Dorsolateral prefrontal cortex (tissue), 122 donors: ENCODE measurements at places on chromosomes 6 and 20. TPM values are rescaled to one million over a fixed set of nuclear protein-coding genes. Genes with fewer than 3 reads are reported as not detected.

Gene MUC21
- not detected for total RNA-seq

Gene RIPPLY2
- 18.1 TPM for total RNA-seq

Gene ERGIC3
- total RNA-seq = 96.4 TPM

Gene IYD
- total RNA-seq = not detected

Gene HRH3
- total RNA-seq = 16.6 TPM

Gene LIME1
- total RNA-seq = 11.5 TPM

Gene VSTM2L
- total RNA-seq = 117 TPM

Gene MPIG6B
- total RNA-seq = not detected

Gene FERMT1
- total RNA-seq = 4.4 TPM

Gene PLCB1
- 172 TPM for total RNA-seq

Gene C6orf163
- 7.9 TPM for total RNA-seq

Gene C6orf52
- total RNA-seq = 2.9 TPM

Gene SLC44A4
- not detected for total RNA-seq

Gene ADAM33
- total RNA-seq = 12.0 TPM

Gene SYNDIG1
- total RNA-seq = 47.3 TPM

Gene BMP2
- 3.9 TPM for total RNA-seq

Gene RGS17
- 18.3 TPM for total RNA-seq

Gene MYBL2
- not detected for total RNA-seq

Gene HLA-DQB2
- total RNA-seq = 4.6 TPM

Gene LY86
- total RNA-seq = 4.9 TPM

Gene UQCC2
- total RNA-seq = 45.5 TPM

Gene TFAP2D
- total RNA-seq = 1.4 TPM

Gene EYA2
- total RNA-seq = 9.2 TPM

Gene SIRPD
- total RNA-seq = not detected

Gene TRIM15
- total RNA-seq = not detected

Gene DLL1
- total RNA-seq = 7.8 TPM

Gene TOP1
- 38.3 TPM for total RNA-seq

Gene HLA-DOA
- total RNA-seq = 1.1 TPM

Gene LAMA4
- 26.6 TPM for total RNA-seq

Gene BLCAP
- 152 TPM for total RNA-seq

Gene NMBR
- total RNA-seq = 0.47 TPM

Gene FRS3
- total RNA-seq = 23.6 TPM

Gene NRSN1
- total RNA-seq = 106 TPM

Gene PTPRK
- total RNA-seq = 154 TPM

Gene UFL1
- total RNA-seq = 20.1 TPM

Gene FAM83D
- total RNA-seq = 2.6 TPM

Gene OR2H2
- not detected for total RNA-seq

Gene TMEM242
- 17.9 TPM for total RNA-seq

Gene HIVEP2
- 112 TPM for total RNA-seq

Gene FAM162B
- 16.1 TPM for total RNA-seq

Gene CRYBG1
- total RNA-seq = 0.98 TPM

Gene CTAGE9
- not detected for total RNA-seq

Gene BPIFB4
- not detected for total RNA-seq
